ENCODE measurements at places on chromosomes 7 and 10. TPM values are rescaled to one million over a fixed set of nuclear protein-coding genes. Genes with fewer than 3 reads are reported as not detected.

Gene GOLGA7B
- total RNA-seq, result not detected

Gene SPDYE5
- not detected for total RNA-seq

Gene TMEM178B
- total RNA-seq, result not detected

Gene GIMAP5
- not detected for total RNA-seq

Gene MMD2
- not detected for total RNA-seq

Gene AMZ1
- not detected for total RNA-seq

Gene FAM200A
- total RNA-seq, result 6.3 TPM

Gene LZTS2
- 60.7 TPM for total RNA-seq

- H3K27ac ChIP-seq, result no peak overlapping the region
- H3K27me3 ChIP-seq, result no peaks in the 10 kb centered on the region
- H3K36me3 ChIP-seq, result peaks cover 52% of the 10 kb centered on the region
- DNase-seq, result no peak
Measured at GRCh38 chr10:124681091-124681490, 63.1 kb downstream of the FAM53B start.

DNA sequence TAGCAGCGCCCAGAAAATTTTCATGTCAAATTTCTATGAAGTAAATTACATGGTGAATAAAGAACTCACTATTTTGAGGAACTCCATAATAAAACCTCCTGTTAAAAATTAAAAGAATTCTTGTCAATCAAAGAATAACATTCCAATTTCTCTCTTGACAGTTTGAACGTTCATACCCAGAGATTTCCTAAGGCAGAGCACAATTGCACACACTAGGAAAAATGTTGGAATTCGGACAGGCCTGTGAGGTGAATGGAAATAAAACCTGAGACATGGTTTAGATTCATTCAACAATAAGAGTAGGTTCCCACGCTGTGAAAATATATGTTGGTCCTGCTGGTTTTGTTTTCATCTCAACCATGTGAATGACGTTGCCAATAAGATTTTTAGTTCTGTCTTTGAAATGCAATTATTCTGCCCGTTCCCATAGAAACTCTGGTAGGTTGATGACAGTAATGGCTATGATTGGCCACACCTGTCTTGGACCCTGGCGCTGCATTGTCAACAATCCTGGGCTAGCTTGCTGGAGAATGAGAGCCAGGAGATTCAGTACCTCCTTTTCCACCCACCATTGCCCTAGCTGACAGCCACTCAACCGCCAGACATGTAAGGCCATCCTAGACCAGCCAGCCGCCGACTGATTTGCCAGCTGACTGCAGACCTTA lies 43.3 kb upstream of the RAPGEF5 start:
- DNase-seq, result no peak
- no peaks in the 10 kb centered on the region for H3K27me3 ChIP-seq
- H3K36me3 ChIP-seq, result no peaks in the 10 kb centered on the region
- peaks cover 12% of the 10 kb centered on the region for H3K4me1 ChIP-seq

- no peak for DNase-seq
- H3K4me1 ChIP-seq, result peaks cover 55% of the 10 kb centered on the region
- no peak overlapping the region for H3K4me3 ChIP-seq
- no peaks in the 10 kb centered on the region for H3K36me3 ChIP-seq
Measured at GRCh38 chr10:5620223-5620721, 46.1 kb downstream of the ASB13 start.

- H3K36me3 ChIP-seq, result no peaks in the 10 kb centered on the region
- H3K4me3 ChIP-seq, result no peak overlapping the region
- DNase-seq, result no peak
- H3K27ac ChIP-seq, result no peak overlapping the region
- peaks cover 47% of the 10 kb centered on the region for H3K4me1 ChIP-seq
- peaks cover 69% of the 10 kb centered on the region for H3K27me3 ChIP-seq
Measured at GRCh38 chr10:124130198-124130900, 37.0 kb upstream of the CHST15 start.

DNA sequence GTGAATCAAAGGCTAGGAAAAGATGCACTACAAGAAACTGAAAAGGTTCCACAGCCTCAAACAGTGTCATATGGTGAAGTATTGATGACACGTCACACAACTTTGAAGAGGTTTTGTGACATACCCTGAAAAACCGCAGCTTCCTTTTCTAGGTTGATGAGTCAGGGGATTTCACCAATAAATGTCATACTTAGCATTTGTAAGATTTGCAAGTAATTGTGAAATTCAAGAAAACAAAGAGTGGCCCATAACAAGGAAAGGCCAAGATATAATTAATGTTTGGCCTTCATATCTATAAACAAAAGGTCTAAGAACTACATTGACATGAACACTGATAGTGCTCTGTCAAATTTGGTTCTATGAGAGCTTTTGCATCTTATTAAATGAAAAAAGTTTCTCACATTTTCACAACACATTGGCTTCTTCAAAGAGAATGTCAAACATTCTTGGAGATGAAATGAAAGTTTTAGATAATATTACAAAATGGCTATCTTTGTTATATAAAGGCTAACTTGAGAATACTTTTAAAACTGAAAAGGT lies 62.0 kb upstream of the NAMPT start:
- no peak overlapping the region for H3K4me3 ChIP-seq
- DNase-seq, result no peak
- no peaks in the 10 kb centered on the region for H3K27me3 ChIP-seq
- no peak overlapping the region for H3K27ac ChIP-seq
- H3K36me3 ChIP-seq, result no peaks in the 10 kb centered on the region

DNA sequence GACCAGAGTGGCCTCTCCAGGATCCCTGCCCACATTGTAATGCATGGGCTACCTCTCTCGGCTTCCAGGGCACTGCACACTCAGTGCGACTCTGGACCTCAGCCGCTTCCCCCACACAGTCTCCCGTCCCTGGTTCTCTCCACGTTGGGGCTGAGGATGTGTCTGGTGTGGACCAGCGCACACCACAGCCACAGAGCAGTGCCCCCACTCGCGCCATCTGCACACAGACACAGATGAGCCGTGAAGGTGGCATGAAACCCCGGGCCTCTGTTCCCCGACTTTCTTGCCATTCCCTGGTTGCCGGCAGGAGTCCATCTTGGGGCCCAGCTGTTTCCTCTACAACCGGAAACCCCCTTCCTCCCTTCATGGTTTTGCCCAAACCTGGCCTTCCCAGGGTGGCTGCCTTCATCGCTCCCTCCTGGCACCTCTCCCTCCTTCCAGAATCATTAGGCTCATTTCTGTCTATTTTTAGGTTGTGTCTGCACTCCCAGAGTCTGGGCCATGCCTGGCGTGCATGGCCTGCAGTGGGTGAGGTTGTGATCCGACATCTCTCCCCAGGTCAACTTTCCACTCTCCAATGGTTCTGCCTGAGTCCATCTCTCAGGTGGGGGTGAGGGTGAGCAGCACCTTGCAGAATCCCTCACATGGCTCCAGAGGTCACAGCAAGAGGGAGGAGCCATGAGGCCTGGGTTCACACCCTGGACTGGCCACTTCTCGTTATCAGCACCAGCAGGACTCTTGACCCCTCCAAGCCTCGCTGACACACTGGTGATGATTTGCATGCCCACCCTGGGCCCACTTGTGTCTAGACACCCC lies 10.1 kb downstream of the RASGEF1A start:
- no peak overlapping the region for H3K4me3 ChIP-seq
- peaks cover 12% of the 10 kb centered on the region for H3K4me1 ChIP-seq
- no peak for DNase-seq
- peaks cover 10% of the 10 kb centered on the region for H3K27me3 ChIP-seq
- H3K36me3 ChIP-seq, result no peaks in the 10 kb centered on the region

DNA sequence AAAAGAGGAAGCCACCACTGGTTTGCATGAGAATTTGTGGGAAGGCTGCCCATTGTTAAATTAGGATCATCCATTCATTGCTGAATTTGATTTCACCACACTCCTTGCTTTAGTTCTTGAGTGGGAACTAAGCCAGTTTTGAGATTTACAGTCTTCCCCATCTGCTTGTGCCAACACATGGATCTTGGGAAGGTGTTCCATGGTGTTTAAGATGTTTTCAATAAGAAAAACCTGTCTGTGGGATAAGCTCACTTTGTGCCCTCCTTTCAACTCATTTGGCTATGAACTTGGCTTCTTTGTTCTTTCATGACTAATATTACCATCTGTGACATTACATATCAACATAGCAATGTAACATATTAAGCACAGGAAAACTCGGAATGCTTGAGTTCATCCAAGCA lies 73.2 kb downstream of the INHBA start:
- no peaks in the 10 kb centered on the region for H3K27me3 ChIP-seq
- DNase-seq, result no peak
- no peaks in the 10 kb centered on the region for H3K4me1 ChIP-seq
- no peaks in the 10 kb centered on the region for H3K36me3 ChIP-seq
- no peak overlapping the region for H3K4me3 ChIP-seq

Measured in HepG2 (cell line).